ENCODE measurements at places on chromosomes 4 and X.

GRCh38 chr4:954211-955020 lies 19.0 kb downstream of the DGKQ start:
- H3K36me3 ChIP-seq, result peaks cover 52% of the 10 kb centered on the region
- H3K27ac ChIP-seq, result no peak overlapping the region
- H3K4me3 ChIP-seq, result no peak overlapping the region

DNA sequence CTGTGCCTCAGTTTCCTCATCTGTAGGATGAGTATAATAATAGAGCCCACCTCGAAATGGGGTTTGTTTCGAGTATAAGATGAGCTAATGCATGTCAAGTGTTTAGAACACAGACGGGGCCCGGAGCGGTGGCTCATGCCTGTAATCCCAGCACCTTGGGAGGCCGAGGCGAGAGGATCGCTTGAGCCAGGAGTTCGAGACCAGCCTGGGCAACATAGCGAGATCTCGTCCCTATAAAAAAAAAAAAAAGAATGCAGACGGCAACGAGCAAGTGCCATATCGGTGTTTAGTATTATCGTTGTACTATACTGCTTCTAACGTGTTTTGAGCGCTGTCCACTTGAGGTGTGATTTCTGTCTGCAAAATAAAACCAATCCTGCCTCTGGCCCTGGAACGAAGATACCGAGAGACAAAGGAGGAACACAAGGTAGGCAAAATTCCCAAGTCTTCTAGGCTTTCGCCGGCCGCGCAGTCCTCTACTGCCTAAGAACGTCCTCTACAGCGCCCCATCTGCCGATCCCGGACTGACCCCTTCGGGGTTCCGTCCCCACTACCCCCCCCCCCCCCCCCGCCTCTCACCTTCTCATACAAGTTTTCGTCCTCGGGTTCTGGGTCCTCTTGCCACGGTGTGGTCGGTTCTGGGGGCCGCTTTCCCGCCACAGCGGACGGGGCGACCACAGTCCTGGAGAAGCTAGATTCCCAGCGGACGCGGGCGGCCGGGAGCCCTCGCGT lies 442 bp downstream of the NDUFB11 start:
- peak; percentile 5 for ATAC-seq
- peaks cover 26% of the 10 kb centered on the region for H3K36me3 ChIP-seq
- H3K4me3 ChIP-seq, result peak overlapping the region; percentile 99
- H3K27ac ChIP-seq, result peak overlapping the region; percentile 99
- no peaks in the 10 kb centered on the region for H3K27me3 ChIP-seq
- peaks cover 36% of the 10 kb centered on the region for H3K4me1 ChIP-seq

DNA sequence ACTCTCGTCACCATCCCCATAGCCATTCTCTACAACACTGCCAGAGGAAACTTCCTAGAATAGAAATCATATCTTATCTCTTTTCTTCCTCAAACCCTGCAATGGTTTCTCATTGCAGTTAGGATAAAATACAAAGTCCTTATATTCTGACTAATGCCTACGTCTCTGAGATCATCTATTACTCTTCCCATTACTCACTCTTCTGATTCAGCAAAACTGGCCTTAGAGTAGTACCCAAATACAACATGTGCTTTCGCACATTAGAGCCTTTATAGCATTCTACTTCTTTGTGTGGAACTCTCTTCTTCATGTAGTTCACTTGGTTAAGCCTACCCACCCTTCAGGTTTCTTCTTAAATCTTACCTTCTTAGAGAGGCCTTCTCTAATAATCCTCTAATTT lies 28.0 kb downstream of the LHFPL1 start:
- H3K4me1 ChIP-seq, result no peaks in the 10 kb centered on the region
- no peak for ATAC-seq
- no peak overlapping the region for H3K27ac ChIP-seq
- H3K27me3 ChIP-seq, result no peaks in the 10 kb centered on the region
- no peak overlapping the region for H3K4me3 ChIP-seq
- H3K36me3 ChIP-seq, result peaks cover 4% of the 10 kb centered on the region

DNA sequence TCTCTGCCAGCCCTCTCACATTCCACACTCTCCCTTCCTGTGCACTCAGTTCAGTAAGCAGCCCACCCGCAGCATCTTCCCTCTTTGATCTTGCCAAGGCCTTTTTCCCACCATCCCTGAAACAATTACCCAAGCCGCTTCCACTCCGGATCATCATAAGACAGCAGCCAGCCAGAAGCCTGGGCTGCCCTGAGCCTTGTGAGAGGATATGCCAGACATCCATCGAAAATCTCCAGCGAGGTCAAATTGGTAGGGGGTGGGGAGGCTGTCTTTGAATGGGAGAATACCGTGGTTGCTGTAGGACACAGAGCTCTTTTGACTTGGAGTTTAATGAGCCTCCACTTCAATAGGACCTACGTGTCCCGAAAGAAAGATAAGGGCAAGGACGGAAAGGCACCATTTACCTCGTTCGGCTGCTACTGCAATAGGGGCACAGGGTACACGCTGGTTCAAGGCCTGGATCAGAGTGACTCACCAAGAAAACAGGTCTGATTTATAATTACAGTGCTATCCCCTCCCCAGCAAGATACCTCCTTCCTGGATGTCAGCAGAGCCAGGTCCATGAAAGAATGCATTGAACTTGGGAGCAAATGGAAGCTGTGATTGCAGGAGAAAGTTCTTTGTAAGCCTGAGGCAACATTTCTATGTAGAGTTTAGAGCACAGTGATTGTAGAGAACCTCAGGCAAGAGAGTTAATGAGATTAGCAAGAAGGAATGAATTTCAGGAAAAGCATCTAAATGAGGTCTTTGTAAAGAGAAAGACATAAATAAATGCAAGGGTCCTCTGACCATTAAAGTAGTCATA lies 39.5 kb downstream of the AMOT start:
- no peaks in the 10 kb centered on the region for H3K27me3 ChIP-seq
- H3K4me3 ChIP-seq, result no peak overlapping the region
- no peaks in the 10 kb centered on the region for H3K4me1 ChIP-seq
- H3K27ac ChIP-seq, result no peak overlapping the region
- ATAC-seq, result no peak
- H3K36me3 ChIP-seq, result peaks cover 44% of the 10 kb centered on the region

DNA sequence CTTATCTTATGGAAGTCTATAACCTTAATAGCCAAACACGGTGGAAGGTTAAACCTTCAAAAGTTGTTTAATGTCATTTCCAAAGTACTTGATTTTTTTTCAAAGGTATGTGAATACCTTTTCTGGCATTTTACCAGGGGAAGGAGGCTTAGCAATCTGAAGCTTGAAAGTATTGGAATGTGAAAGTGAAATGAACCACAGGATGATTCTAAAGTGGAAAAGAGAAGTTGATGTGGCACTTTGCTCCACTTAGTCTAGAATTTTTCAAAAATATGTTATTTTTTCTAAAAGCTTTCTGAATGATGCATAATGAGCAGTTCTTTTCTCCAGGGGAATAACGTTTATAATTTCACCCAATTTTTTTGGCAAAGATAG lies 19.2 kb downstream of the PI4K2B start:
- no peak overlapping the region for H3K4me3 ChIP-seq
- H3K36me3 ChIP-seq, result peaks cover 36% of the 10 kb centered on the region
- no peak for ATAC-seq
- H3K27ac ChIP-seq, result no peak overlapping the region
- H3K27me3 ChIP-seq, result no peaks in the 10 kb centered on the region
- peaks cover 37% of the 10 kb centered on the region for H3K4me1 ChIP-seq

DNA sequence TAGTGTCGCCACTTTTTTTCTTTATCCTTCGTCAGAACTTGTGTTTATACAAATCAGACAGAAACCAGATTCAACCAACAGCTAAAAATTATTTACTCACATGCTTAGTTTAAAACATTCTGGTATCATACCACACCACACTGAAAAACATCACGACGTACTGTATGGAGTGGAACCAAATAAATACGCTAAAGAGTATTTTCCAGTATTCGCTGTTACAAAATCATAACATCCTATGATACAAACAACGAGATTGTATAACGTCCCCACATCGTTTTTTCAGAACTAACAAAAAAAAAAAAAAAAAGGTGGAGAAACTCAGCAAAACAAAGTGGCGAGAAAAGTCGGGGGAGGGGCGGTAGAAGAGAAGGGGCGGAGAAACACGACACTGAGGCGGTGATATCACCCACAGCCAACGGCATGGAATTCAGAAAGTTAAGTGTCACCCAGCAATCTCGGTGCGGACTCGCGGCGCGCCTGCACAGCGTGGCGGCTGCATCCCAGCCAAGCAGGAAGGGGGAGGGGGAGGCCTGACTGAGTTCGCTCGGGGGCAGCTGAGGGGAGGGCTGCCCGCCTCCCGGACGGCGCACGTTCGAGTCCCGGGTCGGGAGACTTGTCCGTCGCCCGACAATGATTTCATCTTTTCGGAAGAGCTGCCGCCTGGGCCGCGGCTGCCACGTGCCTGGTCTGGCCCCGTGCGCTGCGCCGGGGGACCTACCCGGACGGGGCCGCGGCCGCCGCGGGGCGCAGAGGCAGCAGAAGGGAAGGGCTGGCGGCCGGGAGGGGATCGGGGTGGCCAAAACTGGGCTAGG lies 920 bp downstream of the SETD7 start:
- H3K4me3 ChIP-seq, result peak overlapping the region; percentile 97
- H3K27ac ChIP-seq, result peak overlapping the region; percentile 89
- no peaks in the 10 kb centered on the region for H3K27me3 ChIP-seq
- no peaks in the 10 kb centered on the region for H3K36me3 ChIP-seq
- H3K4me1 ChIP-seq, result peaks cover 47% of the 10 kb centered on the region

- no peaks in the 10 kb centered on the region for H3K27me3 ChIP-seq
- H3K27ac ChIP-seq, result no peak overlapping the region
- H3K36me3 ChIP-seq, result no peaks in the 10 kb centered on the region
- H3K4me1 ChIP-seq, result no peaks in the 10 kb centered on the region
- H3K4me3 ChIP-seq, result no peak overlapping the region
These were observed 125.4 kb upstream of the DMD start for GRCh38 chrX:33336783-33337182.

Measured in stimulated activated memory B cell treated with anti-CD40 and anti-IgM and Interleukin-4, amounts not matched to agents 10 μg/mL and 1 μg/mL and 100 μg/mL, for 72 hours (primary cell).